Activated CD4-positive, alpha-beta T cell treated with anti-CD3 and anti-CD28 coated beads, Interleukin-2, amount 50 U/mL, for 24 hours (primary cell): ENCODE measurements at places on chromosomes 6 and 20.
A peak's percentile ranks its signal among the peaks of the same experiment; 100 is the strongest.

- no peak for DNase-seq
These were observed 95.0 kb downstream of the PAK5 start for GRCh38 chr20:9743871-9744270.

DNA sequence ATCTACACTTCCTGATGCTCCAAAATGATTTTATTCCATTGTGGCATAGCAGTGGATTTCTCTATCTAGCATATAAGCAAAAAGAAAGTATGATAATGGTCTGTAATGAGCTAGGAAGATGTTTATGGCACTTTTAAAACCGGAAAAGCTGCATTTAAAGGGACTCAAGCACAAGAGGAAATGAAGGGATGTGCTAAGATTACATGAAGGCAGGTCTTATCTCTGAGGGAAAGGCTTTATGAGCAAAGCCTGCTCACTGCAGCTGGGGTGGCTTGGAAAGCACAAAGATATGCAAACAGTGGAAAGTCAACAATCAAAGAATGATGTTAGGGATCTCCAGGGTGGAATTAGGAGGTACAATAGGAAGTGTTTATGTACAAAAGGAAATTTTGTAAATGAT lies 138.2 kb downstream of the TENT5A start:
- DNase-seq, result no peak

DNA sequence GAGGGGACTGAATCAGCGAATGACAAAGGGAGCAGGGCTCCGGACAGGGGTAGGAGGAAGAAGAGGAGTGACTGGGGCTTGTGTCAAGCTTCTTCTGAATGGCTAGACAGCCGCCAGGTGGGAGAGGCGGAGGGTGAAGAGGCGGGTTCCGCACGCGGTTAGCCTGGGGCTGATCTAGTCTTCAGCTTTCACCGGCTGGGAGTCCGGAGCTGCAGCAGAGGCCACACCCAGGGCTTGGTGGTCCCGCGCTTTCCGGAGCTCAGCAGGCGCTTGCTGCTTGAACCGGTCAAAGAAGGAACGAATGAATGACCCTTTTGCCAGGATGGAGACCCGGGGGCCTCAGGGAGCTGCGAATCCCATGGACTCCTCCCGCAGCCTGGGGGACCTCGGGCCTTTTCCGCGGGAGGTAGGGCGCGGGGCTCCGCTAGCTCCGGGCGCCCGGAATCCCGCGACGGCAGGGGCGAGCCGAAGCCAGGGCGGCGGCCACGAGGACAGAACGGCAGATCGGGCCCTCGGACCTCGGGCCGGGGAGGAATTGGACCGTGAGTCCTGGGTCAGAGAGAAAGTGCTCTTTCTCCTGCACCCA lies at the start of gene C6orf141:
Gene C6orf141, plus strand, starts transcription at position 177 of the 586 bp plus-strand sequence. Its CDS starts 125 bp downstream, at position 302.
- DNase-seq, result peak; percentile 17

- DNase-seq, result peak; percentile 57
These were observed 14.3 kb downstream of the KLHL31 start for GRCh38 chr6:53651205-53651763.

DNA sequence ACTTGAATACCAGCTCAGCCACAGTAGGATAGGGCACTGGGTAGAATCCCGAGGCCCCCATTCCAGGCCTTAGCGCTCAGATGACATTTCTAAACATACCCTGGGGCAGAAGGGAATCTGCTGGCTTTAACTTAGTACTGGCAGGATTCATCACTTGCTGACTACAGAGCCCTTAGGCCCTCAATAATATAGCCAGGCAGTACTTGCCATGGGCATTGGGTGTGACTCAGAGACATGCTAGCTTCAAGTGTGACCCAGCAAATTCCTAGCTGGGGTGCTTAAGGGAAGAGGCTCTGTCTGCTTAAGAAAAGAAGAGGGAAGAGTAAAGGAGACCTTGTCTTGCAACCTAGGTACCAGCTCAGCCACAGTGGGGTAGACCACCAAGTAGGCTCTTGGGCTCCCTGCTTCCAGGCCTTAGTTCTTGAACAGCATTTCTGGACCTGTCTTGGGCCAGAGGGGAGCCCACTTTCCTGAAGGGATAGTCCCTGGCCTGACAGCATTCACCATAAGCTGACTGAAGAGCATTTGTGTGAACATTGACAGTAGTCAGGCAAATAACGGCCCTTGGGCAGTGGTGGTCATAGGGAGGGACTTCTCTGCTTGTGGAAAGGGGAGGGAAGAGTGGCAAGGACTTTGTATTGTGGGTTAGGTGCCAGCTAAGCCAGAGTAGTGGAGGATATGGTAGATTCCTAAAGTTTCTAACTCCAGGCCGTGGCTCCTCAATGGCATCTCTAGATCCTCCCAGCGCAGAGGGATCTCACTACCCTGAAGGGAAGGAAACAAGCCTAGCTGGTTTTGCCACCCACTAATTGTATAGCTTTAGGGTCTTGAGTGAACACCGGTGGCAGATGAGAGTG lies 48.5 kb upstream of the HACE1 start:
- no peak for DNase-seq

- peak; percentile 81 for DNase-seq
These were observed at the start of gene PCMT1 for GRCh38 chr6:149749594-149750135. Gene PCMT1, plus strand, starts transcription at chr6:149749741. Its CDS starts 161 bp downstream, at chr6:149749902.

GRCh38 chr20:58639182-58640146 lies 11.6 kb upstream of the STX16 start:
- no peak for DNase-seq

DNA sequence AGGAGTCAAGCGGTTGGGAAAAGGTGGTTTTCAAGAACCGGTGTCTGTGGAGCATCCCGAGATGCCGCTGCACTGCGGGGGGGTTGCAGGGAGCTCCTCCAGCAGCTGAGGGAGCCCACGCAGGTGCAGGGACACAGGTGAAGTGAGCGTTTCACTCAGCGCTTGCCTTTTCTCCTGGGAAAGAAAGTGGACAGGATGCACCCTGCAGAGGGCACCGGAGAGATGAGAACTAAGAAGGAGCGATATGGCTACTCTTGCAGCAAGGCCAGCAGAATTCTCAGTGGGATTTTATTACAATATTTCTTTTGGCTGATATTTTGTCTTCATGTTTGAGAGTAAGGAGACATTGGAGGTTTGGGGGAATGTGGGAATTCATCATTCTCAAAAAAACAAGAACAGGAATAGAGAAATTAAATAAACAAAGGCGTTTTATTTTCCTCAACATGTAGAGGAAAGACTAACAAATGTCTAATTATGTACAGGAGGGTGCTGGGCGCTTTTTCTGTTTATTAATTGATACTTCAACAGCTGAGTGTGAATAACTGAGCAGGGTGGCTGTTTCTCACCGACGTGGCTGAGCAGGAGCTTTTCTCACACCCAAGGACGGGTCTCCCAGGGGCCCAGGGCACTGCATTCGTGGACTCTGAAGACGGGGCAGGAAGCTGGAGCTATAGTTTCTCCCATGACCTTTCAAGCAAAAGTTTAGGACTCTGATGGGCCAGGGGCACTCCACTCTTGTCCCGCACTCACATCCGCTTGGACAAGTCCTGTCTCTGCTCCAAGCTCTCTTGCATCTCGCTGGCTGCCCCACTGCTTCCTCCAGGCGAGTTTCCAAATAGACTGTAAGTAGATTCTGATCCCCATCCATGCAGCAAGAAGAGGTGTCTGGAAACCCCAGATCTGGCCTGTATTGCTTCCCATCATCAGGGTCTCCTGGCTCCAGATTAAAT lies 176.1 kb downstream of the SMOC2 start:
- DNase-seq, result no peak

DNA sequence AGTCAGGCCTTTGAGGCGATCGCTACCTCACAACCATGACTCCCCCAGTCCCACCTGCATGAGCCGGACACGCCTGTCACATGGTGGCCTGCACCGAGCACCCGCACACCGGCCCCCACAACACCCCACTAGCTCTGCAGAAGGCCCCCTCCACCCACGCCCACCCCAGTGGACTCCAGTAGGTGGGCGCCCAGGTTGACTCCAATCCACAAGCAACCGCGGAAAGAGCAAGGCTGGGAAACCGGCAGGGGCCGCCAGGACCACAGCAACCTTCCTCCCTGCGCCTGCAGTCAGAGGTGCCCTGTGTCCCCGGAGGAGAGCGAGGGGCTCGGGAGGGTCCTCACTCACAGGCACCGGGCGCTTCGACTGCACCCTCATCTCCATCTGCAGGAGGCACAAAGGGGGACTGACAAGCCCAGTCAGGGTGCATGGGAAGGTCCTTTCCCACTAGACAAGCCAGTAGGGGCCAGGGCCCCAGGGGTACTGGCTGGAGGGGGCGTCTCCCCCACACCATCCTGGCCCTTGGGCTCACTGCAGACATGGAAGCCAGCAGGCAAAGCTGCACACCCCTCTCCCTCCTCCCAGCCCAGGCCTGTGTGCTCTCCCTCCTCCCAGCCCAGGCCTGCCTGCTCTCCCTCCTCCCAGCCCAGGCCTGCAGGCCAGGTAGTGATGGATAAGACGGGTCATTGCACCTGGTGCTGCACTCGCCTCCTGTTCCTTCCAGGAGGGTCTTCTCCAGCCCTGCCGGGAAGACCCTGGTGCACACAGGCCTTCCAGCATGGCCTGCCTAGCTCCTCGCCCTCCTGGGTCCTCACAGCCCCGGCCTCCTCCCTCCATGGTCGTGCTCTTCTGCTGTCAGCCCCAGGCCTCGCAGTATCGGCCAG lies 137.2 kb downstream of the DLL1 start:
- DNase-seq, result no peak

DNA sequence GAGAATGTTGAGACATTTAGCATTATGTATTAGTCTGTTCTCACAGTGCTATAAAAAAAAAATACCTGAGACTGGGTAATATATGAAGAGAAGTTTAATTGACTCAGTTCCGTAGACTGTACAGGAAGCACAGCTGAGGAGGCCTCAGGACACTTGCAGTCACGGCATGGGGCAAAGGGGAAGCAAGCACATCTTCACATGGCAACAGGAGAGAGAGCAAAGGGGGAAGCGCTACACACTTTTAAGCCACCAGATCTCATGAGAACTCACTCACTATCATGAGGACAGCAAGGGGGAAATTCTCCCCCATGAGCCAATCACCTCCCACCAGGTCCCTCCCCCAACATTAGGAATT lies 26.8 kb upstream of the TFAP2A start:
- no peak for DNase-seq

DNA sequence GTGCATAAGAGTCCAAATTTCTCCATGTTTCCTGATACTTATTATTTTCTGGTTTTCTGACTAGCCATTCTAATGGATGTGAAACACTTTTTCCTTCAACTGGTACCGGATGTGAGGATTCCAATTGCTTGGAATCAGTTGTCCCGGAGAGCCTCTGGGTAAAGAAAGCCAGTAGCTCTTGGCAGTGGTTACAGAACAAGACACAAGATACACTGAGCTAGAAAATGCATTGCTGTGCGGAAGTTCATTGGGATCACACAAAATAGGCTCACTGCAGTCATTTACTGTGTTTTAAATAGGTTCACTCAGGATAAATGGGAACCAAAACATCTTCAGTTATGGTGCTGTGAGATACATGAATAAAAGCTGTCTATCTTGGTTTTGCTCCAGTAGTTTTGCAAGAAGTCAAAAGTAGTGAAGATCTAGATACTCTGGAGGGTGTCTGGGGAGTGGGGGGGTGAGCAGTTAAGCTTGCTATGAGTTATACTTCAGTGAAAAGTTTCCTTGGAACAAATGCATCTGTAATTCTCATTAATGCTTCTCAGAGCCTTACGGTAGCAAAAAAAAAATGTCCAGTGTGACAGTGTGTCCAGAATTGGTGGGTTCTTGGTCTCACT lies 54.4 kb upstream of the RNF182 start:
- no peak for DNase-seq

DNA sequence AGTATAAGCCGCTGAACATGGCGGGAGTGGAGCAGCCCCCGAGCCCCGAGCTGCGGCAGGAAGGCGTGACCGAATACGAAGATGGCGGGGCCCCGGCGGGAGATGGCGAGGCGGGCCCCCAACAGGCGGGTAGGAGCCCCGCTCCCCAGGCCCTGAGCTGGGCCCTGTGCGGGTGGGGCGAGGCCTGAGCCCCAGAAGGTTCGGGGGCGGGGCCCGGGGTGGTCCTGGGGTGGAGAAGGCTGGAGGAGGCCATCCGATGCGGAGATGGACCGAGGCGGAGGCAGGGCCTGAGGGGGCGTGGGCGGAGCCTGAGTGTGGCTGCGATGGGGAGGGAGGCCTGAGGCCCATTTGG lies 7.1 kb downstream of the L3MBTL1 start:
- no peak for DNase-seq
